Vagina (tissue), 2 donors: ENCODE measurements at places on chromosomes 5 and 9.

DNA sequence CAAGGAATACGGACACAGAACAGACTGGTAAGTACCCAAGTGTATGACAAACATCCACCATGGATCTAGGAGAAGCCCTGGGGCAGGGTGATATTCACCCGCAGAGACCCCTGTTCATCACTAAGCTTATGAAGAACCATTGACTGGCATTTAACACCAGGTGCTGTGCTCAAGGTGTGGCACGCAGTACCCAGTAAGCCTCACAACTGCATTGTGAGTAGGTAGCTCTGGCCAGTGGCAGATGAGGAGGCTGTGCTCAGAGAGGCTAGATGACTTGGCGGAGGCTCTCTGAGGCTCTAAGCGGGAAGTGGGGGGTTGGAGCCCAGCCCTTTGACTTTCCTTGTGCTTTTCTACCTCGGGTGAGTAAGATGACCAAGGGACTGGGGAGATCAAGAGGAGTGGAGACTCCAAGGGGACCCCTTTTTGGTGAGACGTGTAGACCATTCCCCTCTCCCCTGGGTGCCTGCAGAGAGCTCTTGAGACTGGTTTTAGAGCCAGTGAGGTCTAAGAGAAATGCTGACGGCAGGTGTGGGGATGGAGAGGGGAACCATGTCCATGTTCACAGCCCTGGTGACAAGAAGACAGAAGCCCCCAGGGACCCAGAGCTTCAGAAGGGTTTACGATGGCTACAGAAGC is 70.8 kb downstream of the IL6ST start:
- H3K4me1 ChIP-seq = no peaks in the 10 kb centered on the region
- no peaks in the 10 kb centered on the region for H3K27me3 ChIP-seq
- H3K4me3 ChIP-seq = no peak overlapping the region
- no peaks in the 10 kb centered on the region for H3K36me3 ChIP-seq
- H3K27ac ChIP-seq = no peak overlapping the region

DNA sequence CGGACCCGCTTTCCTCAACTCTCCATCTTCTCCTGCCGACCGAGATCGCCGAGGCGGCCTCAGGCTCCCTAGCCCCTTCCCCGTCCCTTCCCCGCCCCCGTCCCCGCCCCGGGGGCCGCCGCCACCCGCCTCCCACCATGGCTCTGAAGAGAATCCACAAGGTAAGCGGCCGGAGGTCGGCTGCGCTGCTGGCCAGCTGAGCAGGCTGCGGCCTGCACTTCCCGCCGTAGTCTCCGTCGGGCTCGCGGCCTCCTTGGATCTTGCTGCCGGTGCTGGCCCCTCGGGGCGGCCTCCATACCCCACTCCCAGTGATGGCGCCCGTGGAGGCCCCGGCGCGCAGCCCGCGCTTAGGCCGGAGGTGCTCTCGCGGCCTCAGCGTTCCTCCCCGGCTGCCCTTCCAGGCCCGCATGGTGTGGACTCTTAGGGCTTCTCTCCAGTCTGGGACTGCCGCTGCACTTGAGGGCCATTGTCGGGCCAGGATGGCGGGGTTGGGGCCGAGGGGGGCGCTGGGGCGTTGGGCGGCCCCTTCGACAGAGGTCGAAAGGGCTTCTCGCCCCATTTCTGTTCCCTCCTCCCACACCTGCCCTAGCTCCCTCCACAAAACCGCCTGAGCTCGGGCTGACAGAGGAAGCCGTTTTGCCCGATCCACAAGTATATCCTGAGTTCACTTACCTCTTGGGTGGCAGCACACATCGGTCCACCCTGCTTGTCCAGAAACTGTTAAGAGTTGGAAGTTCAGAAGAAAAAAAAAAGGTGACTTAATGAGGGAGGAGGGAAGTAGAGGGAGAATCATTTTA is 714 bp downstream of the UBE2D2 start:
- DNase-seq = peak; percentile 89
- H3K36me3 ChIP-seq = no peaks in the 10 kb centered on the region
- peaks cover 54% of the 10 kb centered on the region for H3K4me1 ChIP-seq
- peak overlapping the region; percentile 93 for H3K27ac ChIP-seq
- H3K27me3 ChIP-seq = no peaks in the 10 kb centered on the region

DNA sequence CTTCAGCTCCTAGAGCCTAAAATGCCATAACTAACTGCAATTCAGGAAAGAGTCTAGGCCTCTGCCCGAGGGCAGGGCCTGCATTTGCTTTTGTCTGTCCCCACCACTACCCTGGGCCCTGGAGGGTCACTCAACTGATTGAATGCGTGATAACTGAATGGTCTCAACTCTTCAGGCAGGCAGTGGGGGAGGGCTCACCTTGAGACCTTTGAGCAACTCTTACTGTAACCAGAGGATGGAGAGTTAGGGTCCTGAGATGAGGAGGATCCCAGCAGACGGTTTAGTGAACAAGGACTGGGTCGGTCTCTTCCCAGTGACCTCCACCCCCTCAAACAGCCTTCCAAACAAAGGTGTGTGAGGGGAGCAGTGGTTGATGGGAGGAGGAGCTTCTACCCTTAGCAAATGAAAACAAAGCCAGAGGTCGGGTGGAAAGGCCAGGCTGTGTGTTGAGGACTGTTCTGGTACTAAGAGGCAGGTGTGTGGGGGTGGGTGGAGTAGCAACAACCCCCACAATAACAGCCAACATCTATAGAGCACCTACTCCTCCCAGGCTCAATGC is 59.4 kb downstream of the CXXC5 start:
- DNase-seq = no peak
- H3K36me3 ChIP-seq = no peaks in the 10 kb centered on the region
- no peak overlapping the region for H3K27ac ChIP-seq
- H3K4me1 ChIP-seq = peaks cover 39% of the 10 kb centered on the region

- no peaks in the 10 kb centered on the region for H3K4me1 ChIP-seq
- H3K4me3 ChIP-seq = no peak overlapping the region
- H3K36me3 ChIP-seq = no peaks in the 10 kb centered on the region
- no peak for DNase-seq
Observed at GRCh38 chr5:13581914-13582313, 362.6 kb downstream of the DNAH5 start.

- H3K27ac ChIP-seq = no peak overlapping the region
- no peak for DNase-seq
- no peaks in the 10 kb centered on the region for H3K4me1 ChIP-seq
- H3K36me3 ChIP-seq = no peaks in the 10 kb centered on the region
- H3K27me3 ChIP-seq = no peaks in the 10 kb centered on the region
- H3K4me3 ChIP-seq = no peak overlapping the region
Observed at GRCh38 chr5:23352446-23352845, 155.0 kb upstream of the PRDM9 start.

- no peak overlapping the region for H3K27ac ChIP-seq
- DNase-seq = no peak
- no peaks in the 10 kb centered on the region for H3K36me3 ChIP-seq
- H3K27me3 ChIP-seq = no peaks in the 10 kb centered on the region
- H3K4me3 ChIP-seq = no peak overlapping the region
- H3K4me1 ChIP-seq = no peaks in the 10 kb centered on the region
Observed at GRCh38 chr5:54086191-54086590, 224.2 kb downstream of the ARL15 start.

DNA sequence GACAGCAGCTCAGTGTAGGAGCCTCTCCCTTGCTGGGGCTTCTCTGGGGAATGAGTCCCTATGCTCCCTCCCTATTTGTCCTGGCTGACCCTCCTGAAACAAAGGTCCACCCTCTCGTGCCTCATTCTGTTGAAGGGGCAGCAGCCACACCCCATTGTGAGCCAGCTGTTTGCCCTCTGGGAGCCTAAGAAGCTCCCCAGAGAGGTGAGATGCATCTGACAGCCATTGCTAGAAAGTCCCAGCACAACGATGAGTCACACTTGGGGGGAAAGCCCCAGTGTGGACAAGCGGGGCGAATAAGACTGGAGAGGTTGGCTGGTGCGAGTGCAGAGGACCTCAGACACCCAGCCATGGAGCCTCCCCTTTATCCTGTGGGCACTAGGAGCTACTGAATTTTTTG is 101.4 kb downstream of the PPARGC1B start:
- H3K36me3 ChIP-seq = no peaks in the 10 kb centered on the region
- H3K4me3 ChIP-seq = no peak overlapping the region
- no peaks in the 10 kb centered on the region for H3K4me1 ChIP-seq
- DNase-seq = no peak
- no peak overlapping the region for H3K27ac ChIP-seq

DNA sequence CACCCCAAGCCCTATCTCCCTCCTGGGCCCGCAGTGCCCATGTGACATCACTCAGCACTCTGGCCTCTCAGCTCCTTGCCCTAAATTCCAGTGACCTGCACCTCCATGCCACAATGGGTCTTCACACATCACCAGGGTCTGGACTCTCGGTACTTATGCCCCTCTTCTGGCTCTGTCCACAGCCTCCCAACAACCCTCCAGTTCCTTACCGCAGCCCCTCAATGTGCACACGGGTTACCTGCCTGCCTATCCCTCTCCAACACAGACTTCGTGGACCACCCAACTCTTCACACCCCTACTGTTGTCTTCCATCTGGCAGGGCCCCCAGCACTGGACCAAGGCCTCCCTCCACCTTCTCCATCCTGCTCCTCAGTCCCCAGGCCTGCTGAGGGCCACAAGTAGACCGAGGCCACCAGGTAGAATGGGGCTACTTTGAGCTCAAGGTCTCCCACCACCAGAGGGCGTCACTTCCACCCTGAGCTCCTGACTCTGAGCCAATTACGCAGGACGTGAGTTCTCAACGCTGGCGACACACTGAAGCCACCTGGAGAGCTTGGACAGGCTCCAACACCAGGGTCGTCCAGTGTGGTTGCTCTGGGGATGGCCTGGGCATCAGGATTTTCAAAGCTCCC is 172.1 kb downstream of the GABBR2 start:
- H3K4me1 ChIP-seq = no peaks in the 10 kb centered on the region
- no peaks in the 10 kb centered on the region for H3K36me3 ChIP-seq
- no peak overlapping the region for H3K4me3 ChIP-seq

DNA sequence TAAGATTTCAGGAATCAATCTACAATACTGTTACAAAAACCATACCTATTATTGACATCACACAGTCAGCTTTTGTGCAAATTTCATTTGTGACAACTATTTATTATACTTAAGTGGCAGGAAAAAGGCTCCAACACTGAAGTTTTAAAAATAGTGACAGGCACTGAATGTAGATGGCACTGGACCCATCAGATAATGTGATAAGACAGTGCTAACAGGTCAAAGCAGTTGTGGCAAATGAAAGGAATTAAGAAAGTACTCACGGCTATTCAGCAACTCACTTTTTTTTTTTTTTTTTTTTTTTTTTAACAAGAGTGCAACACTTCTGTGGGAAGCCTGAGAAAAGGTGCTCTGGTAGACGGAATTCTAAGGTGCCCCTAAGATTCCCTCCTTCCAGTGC is 115.0 kb upstream of the MEF2C start:
- no peak overlapping the region for H3K27ac ChIP-seq
- no peaks in the 10 kb centered on the region for H3K36me3 ChIP-seq
- H3K27me3 ChIP-seq = no peaks in the 10 kb centered on the region
- no peak for DNase-seq
- no peaks in the 10 kb centered on the region for H3K4me1 ChIP-seq

DNA sequence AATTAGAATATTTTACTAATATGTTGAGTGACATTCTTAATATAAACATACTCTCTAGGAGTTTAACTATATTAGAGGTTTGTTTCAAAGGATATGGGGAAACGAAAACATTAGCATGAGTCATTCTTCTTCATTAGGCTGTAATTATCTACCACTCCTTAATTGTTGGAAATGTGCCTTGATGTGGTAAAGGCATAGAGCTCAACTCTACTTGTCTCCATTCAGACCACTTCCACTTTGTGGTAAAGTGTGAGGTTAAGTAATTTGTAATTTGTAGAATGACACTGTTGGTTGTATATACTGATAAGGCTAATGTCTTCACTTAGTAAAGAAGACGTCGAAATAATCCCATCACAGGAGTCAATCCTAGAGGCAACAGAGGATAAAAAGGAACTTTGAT is 58.1 kb downstream of the HAPLN1 start:
- no peaks in the 10 kb centered on the region for H3K36me3 ChIP-seq
- no peak overlapping the region for H3K4me3 ChIP-seq
- no peak for DNase-seq
- H3K4me1 ChIP-seq = no peaks in the 10 kb centered on the region

GRCh38 chr5:58759745-58760144 is 176.9 kb downstream of the RAB3C start:
- no peak for DNase-seq
- H3K36me3 ChIP-seq = no peaks in the 10 kb centered on the region
- no peaks in the 10 kb centered on the region for H3K4me1 ChIP-seq
- H3K27me3 ChIP-seq = no peaks in the 10 kb centered on the region
- H3K27ac ChIP-seq = no peak overlapping the region
- no peak overlapping the region for H3K4me3 ChIP-seq

DNA sequence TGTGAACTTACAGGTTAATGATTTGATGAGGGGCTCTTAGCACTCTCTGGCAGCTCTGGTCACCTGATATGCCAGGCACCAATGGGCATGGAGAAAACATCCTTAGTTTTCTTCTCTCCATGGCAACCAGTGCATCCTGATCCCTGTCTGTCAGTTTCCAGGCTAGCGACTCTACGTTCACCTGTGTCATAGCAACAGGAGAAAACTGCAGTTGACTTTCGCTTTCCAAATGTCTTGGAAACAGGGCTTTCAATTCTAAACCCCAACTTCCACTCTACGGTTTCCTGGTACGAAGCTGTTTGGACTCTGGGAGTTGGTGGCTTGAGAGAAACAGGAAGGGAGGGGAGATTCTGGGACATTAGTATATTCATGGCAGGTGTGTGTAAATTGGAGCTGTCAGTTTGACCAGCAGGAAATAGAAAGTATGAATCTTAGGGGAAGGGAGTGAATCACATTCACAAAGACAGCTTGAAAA is 74.4 kb downstream of the SLC28A3 start:
- no peak for DNase-seq
- H3K27ac ChIP-seq = no peak overlapping the region
- no peaks in the 10 kb centered on the region for H3K27me3 ChIP-seq
- peaks cover 2% of the 10 kb centered on the region for H3K4me1 ChIP-seq
- H3K4me3 ChIP-seq = no peak overlapping the region

DNA sequence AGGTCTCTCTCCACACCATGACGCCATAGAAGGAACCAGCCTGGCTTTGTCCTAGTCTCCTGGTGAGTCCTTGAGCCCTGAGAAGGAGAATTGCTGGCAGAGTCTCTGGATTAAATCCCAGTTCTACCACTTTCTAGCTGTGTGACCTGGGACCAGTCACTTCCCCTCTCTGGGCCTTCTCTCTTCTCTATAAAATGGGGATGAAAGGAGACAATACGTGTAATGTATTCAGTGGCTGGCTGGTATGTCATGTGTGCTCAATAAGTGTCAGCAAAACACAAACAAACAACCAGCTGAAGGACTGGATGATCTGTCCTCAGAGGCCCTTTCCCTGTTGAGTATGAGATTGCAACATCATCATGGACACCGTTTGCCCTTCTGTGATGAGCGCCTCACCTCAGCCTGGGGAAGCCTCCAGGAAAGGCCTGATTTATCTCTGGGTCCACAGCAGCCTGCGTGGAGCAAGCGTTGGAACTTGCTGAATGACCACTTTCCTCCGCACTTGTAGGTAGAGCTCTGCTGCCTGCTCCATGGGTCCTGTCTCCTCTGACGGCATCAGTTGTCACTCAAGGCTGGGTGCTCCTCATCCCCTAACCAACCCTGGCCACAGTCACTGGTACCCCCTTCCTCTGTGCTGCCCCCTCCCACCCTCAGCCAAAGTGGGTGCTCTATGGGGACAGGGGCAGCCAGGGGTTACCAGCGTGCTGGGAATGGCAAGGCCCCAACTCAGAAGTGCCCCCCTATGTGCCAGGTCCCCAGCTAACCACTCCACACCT is 3.6 kb upstream of the NR5A1 start:
- H3K4me1 ChIP-seq = no peaks in the 10 kb centered on the region
- H3K36me3 ChIP-seq = no peaks in the 10 kb centered on the region
- no peaks in the 10 kb centered on the region for H3K27me3 ChIP-seq
- DNase-seq = no peak
- no peak overlapping the region for H3K27ac ChIP-seq

GRCh38 chr9:14085810-14086209 is 228.1 kb downstream of the NFIB start:
- no peaks in the 10 kb centered on the region for H3K4me1 ChIP-seq
- H3K27me3 ChIP-seq = no peaks in the 10 kb centered on the region
- H3K27ac ChIP-seq = no peak overlapping the region
- no peak for DNase-seq
- no peak overlapping the region for H3K4me3 ChIP-seq
- peaks cover 5% of the 10 kb centered on the region for H3K36me3 ChIP-seq
